ENCODE measurements at places on chromosomes 4 and X.

GRCh38 chr4:113404841-113405240, 355.4 kb downstream of the ANK2 start:
- DNase-seq: no peak

GRCh38 chr4:30719454-30720020, 632 bp upstream of the PCDH7 start:
- no peak for DNase-seq

DNA sequence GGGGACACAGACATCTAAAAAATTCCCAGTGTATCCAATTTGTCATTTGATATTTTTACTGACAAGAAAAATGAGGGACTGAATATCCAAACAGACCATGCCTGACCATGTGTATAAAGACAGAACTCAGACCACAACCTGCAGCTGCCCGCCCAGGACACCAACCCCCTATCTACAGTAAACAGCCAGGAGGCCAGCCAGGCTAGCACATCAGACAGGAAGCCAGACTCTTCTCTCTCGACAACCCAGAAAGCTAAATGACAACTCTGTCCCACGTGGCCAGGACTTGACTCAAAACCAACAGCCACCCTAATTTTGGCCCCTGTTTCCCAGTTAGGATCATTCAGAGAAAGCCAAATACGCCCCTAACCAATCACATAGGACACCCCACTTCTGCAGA, 15.1 kb downstream of the AFAP1 start:
- DNase-seq: no peak

DNA sequence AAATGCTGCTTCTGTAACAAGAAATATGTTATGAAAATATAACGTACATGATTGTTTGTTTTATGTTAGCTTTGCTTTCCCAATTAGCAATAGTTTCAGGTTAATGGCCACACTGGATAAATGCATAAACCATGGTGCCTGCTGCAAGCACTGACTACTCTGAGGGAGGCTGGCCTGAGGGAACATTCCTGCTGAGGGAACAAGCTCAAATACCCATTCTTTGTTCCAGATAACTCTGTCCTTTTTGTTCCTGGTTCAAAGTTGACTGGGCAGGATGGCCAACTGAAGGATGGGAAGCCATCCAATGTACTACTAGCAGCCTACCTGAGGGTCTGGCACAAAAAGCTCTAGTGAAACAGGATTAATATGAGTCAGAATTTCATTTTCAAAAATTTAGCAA, 37.5 kb downstream of the NUP62CL start:
- no peak for DNase-seq

- no peak for DNase-seq
These were observed 89.4 kb downstream of the ABLIM2 start for GRCh38 chr4:8069102-8069752.

DNA sequence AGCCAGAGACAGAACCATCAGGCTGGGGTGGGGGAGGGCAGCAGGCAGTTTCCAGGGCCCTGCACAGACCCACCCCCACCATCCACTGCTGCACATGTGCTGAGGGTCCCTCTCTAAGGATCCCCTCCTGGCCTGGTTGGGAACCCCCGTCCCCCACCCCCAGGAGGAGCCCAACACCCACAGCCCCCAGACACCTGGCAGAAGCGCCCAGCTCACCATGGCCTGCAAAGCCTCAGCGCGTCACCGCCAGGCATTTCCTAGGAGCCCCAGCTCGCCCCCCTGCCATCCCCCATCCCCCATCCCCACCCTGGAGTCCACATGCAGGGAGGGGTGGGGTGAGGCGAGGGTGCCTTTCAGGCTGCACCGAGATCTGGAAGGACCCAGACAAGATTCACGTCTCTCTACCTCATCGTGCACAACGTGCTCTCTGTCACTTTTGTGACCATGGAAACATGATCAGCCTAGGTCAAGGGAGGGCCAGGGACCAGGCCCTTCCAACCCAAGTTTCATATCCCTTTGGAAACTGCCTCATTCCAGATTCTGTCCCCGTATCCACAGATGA, 9.3 kb downstream of the MXD4 start:
- no peak for DNase-seq

DNA sequence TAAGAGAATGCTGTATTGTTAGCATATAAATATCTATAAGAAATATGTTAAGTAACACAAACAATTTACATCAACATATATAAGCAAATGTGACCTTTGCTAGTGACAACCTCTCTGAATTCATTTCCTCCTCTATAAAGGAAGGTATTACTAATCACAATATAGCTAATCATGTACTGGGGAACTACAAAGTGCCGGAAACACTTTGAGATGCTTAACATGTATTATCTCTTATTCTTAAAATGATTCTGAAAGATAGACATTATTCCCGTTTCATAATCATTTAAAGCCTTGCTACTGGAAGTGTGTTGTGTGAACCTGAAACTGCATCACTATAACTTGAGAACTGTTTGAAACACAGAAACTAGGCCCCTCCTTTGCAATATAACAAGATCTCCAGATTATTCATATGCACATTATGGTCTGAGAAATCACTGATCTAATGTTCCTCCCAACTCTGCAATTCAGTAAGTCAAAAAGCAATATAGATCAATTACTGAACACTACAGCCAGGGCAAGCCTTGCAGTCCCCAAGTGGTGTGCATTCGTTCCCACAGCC, 54.0 kb downstream of the KLHL8 start:
- no peak for DNase-seq

GRCh38 chr4:152301381-152301780, 234.5 kb downstream of the FBXW7 start:
- no peak for DNase-seq

DNA sequence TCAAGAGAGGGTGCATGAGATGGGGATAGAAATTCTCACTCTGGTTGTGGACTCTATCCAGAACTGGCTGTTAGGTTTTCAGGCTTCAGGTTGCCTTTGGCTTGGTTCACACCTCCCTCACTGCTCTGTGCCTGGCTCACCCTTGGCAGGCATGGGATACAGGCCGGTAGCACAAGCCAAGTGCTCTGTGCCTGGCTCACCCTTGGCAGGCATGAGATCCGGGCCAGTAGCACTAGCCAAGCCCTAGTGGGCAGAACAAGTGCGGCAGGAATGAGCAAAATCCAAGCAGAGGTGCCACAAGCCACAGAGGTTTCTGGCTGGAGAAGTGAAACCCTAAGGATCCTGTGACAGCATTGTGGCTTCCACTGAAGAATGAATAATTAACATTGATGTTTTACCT, 1642.3 kb downstream of the C4orf33 start:
- DNase-seq: no peak

GRCh38 chr4:41329361-41329760, 72.6 kb downstream of the UCHL1 start:
- DNase-seq: no peak

DNA sequence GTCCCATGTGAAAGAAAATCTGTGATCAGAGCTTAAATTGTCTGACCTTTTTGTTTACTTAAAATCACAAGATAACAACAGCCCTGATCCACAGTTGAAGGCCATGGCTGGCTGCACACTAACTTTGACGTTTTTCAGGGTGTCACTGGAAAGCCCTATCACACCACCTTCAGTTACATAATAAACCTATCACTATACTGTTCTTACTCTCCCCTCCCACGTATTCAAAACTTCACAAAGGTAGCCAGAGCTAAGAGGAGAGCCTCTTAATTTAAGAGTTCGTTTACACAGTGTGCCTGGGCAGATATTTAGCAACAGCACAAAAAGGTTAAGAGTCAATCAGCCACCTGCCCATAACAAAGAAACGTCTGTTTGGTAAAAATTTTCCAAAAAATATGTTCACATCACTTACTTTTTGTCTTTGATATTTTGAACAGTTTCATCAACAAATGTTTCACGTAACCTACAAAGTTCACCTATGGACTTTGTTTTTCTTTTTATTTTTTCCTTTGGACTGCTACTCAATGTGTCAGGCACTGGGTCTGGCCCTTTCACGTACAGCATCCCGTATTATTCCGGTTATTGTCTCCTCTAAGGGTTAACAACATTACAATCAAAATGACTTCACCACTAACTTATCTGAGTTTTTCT, 25.0 kb downstream of the RFC1 start:
- DNase-seq: no peak

- DNase-seq: no peak
These were observed 505.0 kb upstream of the PITX2 start for GRCh38 chr4:111127841-111128240.

DNA sequence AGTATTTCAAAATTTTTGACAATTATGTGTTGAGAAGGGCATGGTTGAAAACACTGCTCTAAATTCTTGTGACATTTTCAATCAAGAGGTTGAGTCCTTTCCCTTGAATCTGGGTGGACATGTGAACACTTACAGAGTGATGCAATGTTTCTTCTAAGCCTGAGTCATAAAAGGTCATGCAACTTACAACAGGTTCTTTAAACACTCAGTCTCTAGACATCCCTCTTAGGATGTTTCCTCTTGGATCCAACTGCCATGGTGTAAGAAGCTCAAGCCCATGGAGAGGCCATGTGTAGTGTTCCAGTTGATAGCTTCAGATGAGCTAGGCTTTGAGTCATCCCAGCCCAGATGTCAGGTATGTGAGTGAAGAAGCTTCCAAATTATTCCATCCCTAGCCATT, 232.2 kb upstream of the MAOA start:
- DNase-seq: no peak

GRCh38 chr4:4474476-4474875, 67.4 kb downstream of the STX18 start:
- no peak for DNase-seq

- DNase-seq: no peak
These were observed 9.2 kb downstream of the GUCY1A1 start for GRCh38 chr4:155675709-155676429.

GRCh38 chr4:2843941-2844584, 419 bp downstream of the ADD1 start:
- DNase-seq: no peak

- DNase-seq: no peak
These were observed 44.1 kb downstream of the DTHD1 start for GRCh38 chr4:36325499-36325898.
